ENCODE measurements at places on chromosomes 2 and 18.

- DNase-seq, result no peak
Measured at GRCh38 chr18:31030574-31031278, 11.8 kb downstream of the DSC3 start.

GRCh38 chr18:49432602-49433001 lies 27.8 kb downstream of the DYM start:
- DNase-seq, result no peak

DNA sequence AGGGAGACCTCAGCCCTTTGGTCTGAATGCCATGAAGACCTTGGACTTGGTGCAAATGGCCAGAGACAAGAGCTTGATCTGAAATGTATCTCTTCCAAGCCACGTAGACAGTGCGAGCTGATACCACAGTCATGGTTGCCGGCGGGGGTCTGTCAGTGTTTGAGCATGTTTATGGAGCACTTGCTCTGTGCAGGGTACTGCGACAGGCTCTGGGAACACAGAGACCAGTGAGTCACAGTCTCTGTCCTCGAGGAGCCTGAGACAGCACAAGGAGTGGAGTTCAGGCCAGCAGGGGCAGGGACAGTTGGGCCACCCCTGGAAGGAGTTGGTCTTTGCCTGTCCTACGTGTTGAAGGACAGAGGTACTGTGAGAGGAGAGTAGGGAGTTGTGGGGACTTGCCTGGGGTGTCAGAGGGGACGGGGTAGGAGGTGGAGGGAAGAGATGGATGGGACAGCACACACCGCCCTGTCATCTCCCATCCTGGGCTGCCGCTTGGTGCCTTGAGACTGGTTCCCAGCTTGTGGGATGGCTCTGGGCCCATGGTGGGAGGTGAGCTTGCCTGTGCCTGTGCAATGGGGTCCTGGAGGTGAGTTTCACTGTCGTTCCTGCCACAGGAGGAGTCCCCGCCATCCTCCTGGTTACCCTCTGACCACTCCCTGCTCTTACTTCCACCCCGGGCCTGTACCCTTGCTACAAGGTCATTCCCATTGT lies 39.5 kb downstream of the ATP6V1C2 start:
- DNase-seq, result no peak

DNA sequence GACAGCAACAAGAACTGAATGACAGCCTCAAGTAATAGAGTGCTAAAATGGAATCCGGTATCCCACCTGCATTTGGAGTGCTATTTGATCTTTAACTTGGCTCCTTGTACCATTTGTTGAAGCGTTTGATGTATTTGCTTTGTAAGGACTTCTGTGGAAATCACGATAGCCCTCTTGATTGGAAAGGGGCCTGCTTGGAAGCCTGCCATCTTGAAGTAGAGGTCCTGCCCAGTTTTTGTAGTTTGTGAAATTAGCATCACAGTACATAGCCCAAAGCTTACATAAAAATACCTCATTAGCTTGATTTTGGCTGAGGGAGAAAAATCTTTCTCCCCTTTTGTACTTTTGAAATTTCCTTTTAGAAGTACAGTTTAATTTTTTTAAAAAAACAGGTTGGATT lies 2.7 kb downstream of the CDCA7 start:
- no peak for DNase-seq

GRCh38 chr18:79567481-79568147 lies 112.0 kb upstream of the CTDP1 start:
- DNase-seq, result no peak

- DNase-seq, result no peak
Measured at GRCh38 chr2:152617456-152618192, 99.6 kb downstream of the PRPF40A start.

- no peak for DNase-seq
Measured at GRCh38 chr2:157644776-157645175, 16.1 kb upstream of the ACVR1C start.

DNA sequence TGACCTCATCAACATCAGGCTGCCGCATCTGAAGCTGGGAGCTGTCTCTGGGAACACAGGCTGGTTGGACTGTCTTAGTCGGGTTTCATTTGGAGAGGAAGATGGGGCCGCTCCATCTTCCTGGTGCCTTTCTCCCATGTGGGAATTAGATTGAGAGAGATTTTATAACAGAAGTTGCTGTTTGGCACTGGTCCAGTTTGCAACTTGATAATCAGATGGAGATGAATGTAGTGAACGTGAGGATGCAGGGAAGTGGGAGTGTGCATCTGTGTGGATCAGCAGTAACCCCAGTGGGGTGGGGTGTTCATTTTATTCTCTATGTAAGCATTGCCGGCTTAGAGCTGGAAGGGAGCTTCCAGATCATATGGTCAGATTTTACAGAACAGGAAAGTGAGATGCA lies 250.9 kb downstream of the DCDC2C start:
- no peak for DNase-seq

- DNase-seq, result no peak
Measured at GRCh38 chr2:43233218-43234212, 7.1 kb upstream of the ZFP36L2 start.

DNA sequence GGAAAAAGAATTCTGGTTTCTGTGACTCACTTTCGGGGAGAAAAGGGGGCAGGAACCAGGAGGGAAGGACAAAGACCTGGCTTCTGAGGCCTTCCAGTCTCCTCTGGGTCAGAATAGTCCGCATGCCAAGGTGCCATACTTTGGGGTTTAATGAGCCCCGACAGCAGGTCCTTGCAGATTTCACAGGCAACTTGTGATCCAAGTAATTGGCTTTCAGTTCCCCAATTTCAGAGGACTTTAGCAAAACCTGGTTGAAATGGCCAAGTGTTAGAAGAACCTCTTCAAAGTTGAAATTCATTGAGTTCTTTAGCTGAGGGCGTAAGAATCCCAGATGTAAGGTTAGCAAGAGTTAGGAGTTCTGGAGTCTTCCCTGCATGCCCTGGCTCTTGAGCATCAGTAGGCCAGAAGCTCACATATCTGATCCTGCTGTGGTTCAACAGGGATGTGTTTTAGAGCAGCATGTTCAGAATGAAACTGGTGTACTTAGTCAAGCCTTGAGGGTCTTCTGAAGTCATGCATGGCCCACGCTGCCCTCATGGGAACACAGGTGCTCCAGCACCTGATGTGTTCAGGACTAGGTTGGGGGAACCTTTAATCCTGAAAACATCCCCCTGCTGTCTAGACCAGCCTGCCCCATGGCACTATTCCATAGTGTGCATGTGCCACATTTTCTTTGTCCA lies 143.0 kb downstream of the NUP35 start:
- no peak for DNase-seq

- DNase-seq, result no peak
Measured at GRCh38 chr2:215712871-215713790, 277.3 kb upstream of the FN1 start.

DNA sequence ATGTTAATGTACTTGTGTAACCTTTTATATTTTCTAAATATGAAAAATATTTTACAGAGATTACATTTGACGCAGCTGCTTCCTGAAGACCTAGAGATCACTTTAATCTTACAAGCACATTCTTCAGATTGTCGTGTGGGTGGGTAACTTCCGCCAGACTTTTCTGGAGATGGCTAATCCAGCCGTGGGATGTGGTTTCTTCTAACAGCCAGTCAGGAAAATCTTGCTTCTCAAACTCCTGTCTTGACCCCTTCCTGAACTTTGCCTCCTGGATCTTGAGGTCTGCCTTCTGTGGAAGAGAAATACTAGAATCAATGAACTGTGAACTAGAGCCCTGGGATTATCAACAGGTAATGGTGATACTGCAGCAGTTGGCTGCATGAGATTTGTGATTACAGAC lies 401.6 kb upstream of the TNP1 start:
- DNase-seq, result no peak

DNA sequence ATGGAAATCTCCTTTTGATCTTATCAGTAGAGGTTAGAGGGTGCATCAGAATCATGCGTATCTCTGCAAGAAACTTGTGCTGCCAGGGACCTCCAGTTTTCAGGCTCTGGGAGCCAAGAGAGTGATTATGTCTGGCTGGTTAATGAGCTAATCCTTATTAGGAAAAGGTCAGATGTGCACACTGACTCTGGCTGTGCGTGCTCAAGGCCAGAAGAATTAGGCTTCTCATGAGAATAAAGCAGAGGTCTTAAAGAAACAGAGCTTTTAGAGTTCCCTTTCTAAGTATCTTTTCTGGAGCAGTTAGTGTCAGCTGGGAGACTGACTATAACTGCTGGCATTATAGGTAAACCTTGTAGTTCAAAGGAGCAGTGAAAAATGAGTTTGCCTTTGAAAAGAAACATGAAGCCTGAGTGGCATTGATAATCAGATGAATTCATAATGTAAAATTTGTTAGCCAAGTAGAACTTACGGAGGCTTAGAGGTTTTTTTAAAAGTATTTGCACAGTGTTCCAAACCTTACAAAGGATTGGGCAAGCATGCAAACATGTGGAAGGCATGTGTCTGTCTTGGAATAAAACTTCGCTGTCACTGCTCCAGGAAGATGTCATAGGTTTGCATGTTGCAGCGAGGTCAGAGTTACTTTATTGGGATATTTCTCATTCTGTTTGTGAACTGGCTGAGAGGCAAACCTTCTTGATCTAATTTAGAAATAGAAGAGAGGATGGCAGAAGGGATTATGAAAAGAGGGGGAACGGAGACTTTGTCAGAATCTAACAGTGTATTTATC lies 151.7 kb downstream of the ARHGAP28 start:
- no peak for DNase-seq

GRCh38 chr2:14524803-14525080 lies 107.8 kb upstream of the LRATD1 start:
- DNase-seq, result no peak

GRCh38 chr2:168456521-168457189 lies 583 bp downstream of the CERS6 start:
- peak; percentile 58 for DNase-seq

GRCh38 chr2:10764096-10764785 lies 42.8 kb downstream of the ATP6V1C2 start:
- no peak for DNase-seq

GRCh38 chr2:163213661-163214081 lies 375.1 kb upstream of the KCNH7 start:
- DNase-seq, result no peak

DNA sequence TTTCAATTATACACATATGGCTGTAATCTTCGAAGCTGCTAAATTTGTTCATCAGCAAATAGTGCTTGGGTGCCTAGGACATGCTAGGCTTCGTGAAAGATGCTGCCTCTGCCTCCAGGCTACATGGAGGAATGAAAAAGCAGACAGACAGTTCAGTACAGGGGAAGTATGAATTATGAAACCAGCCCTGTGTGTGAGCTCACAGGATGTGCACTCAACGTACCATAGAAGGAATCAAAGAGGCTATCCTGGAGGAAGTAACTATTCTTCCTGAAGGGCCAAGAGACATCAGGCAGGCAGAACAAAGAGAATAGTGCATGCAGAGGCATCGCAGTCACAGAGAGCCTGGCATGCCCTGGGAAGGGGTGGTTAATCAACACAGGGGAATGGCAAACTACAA lies 61.4 kb downstream of the DYM start:
- DNase-seq, result no peak

GRCh38 chr2:149029307-149029965 lies 9.1 kb upstream of the LYPD6B start:
- no peak for DNase-seq

DNA sequence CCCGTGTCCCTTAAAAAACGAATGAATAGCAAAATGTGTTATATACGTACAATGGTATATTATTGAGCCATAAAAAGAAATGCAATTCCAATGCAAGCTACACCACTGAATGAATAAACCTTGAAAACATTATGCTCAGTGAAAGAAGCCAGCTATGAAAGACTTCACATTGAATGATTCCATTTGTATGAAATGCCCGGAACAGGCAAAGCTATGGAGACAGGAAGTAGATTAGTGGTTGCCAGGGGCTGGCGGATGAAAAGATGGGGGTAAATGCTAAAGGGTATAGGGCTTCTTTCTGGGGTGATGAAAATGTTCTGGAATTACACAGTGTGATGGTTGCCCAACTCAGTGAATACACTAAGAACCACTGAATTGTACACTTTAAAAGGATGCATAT lies 113.3 kb downstream of the NOL10 start:
- DNase-seq, result no peak

DNA sequence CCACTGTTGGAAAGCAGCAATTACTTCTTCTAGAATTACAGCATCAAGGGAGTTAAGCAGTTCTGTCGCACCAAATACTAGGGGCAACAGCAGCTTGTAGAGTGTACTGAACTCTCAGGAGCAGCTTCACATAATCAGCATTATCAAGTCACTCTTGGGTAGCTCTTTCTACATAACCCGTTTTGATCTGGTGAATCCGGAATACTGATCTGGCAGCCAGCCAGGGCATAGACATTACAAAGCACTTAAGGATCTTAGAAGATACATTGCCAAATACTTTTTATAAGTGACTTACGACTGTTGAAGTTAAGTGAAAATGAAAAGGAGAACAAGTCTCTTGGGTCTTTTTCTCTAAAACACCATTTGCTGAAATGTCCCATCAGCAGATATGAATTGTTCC lies 73.2 kb upstream of the NETO1 start:
- DNase-seq, result no peak

GRCh38 chr2:28322456-28322855 lies 70.2 kb upstream of the FOSL2 start:
- no peak for DNase-seq

- DNase-seq, result no peak
Measured at GRCh38 chr18:44035554-44035953, 645.1 kb upstream of the SETBP1 start.

- no peak for DNase-seq
Measured at GRCh38 chr2:97741251-97741650, 27.9 kb downstream of the ZAP70 start.

DNA sequence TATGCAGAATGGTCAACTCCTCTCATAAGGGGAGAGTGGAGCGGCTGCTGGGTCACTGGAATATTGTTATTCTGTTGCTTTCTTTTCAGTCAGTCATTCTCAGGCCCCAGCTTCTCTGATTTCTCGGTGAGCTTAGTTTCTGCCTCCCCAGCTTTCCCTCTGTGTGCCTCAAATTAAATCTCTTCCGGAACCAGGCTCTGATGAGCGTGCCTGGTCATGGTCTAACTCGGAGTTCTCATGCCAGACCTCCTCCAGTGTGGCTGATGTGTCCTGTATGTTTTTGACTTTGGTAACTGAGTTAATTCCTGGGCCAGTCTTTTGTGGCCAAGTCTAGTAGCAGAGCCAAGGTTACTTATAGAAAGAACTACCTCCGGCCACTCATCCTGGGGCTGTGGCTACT lies 4.9 kb upstream of the STK11IP start:
- DNase-seq, result no peak

DNA sequence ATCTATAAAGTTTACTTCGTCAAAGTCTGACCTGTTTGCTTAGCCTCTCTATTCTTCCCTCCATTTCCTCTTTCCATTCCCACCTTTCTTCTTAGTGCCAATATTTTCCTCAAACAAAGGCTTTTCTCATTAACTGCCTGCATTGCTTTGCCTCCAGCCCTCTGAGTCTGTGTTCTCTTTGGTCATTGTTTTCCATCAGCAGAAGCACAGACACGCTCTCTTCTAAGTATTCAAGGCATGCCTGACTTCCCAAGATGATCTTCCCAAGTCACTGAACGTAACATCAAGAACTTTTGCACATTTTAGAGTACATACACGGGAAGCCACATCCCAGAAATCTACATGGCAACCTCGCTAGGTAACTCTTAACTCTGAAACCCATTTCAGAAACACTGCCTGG lies 32.6 kb upstream of the ANXA4 start:
- no peak for DNase-seq

Data from NCI-H748 treated with DMSO at 0.1 percent for 48 hours (cell line).